ENCODE measurements at places on chromosomes 6 and 20.
A peak's percentile ranks its signal among the peaks of the same experiment; 100 is the strongest.

- peak; percentile 53 for DNase-seq
These were observed at the start of gene SMIM8 for GRCh38 chr6:87322304-87323212. Gene SMIM8, plus strand, starts transcription at chr6:87322588. Its CDS starts 14,444 bp downstream, at chr6:87337032.

GRCh38 chr20:38129893-38130609, 35.0 kb downstream of the TGM2 start:
- DNase-seq = no peak

- DNase-seq = no peak
These were observed 498.7 kb downstream of the TENT5A start for GRCh38 chr6:81253821-81254220.

DNA sequence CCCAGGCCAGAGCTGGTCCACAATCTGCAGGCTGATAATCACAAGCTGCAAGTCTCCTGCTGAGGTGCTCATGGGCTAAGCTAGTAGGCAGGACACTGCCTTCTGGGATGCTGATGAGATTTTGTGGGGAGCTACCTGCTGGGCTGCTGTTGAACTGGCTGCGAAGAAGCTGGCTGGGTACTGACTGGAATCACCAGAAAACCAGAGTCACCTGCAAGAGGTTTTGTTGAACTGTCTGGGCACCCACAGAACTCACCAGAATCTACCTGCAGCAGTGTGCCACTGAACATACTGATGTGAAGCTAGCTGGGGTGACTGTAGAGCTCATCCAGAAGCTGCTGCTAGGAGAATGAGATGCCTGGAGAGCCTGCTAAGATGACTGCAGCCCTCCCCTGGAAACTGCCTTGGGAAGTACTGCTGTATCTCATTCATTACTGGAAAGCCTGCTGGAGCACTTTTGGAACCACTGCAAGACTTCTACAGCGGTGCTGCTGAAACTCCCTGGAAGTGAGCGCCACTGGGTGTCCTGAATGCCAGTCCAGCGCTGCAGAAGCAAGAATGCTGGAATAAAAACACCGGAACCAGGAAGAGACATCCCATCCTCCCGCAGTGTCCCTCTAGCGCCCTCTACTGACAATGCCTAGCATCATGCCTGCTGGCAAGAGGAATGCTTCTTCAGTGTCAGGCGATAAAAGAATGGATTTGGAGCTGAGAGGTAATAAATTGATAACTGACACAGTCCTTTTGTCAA, 64.9 kb upstream of the ARHGAP18 start:
- DNase-seq = peak; percentile 79

DNA sequence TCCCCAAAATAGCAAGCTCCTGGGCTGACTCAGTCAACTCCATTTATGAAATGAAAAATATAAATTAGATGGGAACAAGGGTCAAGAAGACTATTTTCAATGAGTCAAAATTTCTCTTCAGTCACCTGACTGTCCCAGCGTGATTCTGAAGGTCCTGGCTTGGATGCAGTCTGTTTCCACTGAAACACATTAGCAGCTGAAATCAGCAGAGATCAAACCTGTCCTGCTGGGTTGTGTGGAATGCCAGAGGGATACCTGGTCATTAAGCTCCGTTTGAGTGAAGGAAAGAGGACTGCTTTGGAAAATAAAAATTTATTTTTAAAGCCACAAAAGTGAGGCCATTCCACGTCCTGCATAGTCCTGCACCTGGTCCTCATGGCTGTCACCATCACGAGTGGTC, 37.4 kb downstream of the PXDC1 start:
- no peak for DNase-seq

GRCh38 chr6:116035616-116036015, 25.1 kb downstream of the FRK start:
- DNase-seq = no peak

GRCh38 chr6:156425359-156426020, 351.7 kb upstream of the ARID1B start:
- DNase-seq = peak; percentile 8
